Suprapubic skin (tissue), 4 donors: ENCODE measurements at places on chromosomes 4 and X. TPM values are rescaled to one million over a fixed set of nuclear protein-coding genes. Genes with fewer than 3 reads are reported as not detected.

GRCh38 chr4:19983072-19983471 is 268.6 kb upstream of the SLIT2 start:
- no peak for DNase-seq

DNA sequence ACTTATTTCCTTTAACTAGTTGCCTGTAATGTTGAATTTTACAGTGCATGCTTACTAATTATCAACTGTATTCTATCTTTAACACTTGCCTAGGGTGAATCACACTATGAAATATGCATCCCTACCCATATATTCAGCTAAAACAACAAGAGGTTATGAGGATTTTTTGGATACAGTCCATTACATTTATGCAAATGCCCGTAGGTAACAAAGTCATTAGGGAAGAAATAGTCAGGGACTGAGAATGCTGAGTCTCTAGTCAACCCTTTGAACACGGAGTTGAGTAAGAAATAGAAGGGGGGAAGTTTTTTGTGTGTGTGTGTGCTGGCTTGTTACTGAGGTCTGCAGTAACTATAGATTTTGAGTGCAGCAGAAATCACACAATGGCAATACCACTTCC is 26.1 kb upstream of the CBLL2 start:
- DNase-seq, result no peak

DNA sequence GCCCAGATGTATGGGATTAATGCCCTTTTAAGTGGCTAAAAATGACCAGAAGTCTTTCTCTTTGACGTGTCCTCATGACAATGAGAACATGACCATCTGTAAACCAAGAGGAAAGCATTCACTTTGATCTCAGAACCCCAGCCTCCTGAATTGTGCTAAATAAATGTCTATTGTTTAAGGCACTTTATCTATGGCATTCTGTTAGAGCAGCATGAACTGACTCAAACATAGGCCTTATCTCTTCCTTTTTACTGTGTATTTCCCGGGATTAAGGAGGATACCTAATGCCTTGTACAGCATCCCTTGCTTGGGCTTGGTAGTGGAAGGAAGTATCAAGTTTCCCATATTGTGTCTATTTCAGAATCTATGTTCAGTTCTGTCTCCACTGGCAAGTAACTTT is 47.2 kb upstream of the HS3ST1 start:
- no peak for DNase-seq

- no peak for DNase-seq
These were observed 63.8 kb downstream of the EFNB1 start for GRCh38 chrX:68892651-68893050.

The ATOH1 gene
- total RNA-seq, result not detected

The TMSB15B gene
- 0.83 TPM for total RNA-seq

The PCDH7 gene
- 38.1 TPM for total RNA-seq

GRCh38 chrX:100685997-100686305 is 42.0 kb downstream of the SRPX2 start:
- no peak for DNase-seq

The SAGE1 gene
- total RNA-seq, result not detected

DNA sequence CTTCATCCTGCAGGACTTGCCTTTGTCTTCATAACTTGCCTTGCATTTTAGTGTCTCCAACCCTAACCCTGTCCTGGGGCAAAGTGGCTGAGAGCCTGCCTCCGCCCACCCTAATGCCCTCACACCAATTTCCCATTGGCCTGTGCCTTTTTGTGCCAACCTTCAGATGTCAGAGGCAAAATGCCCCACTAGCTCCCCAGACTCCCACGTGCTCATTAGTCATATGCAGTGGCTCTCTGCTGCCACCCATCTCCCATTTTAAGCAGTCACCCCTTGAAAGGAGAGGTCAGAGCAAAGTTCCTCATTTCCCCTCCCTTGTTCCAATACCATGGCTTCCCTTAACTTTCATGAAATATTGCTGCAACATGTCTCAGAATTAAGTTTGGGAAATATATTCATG is 74.8 kb upstream of the PASD1 start:
- DNase-seq, result no peak

The IL1RAPL1 gene
- total RNA-seq, result not detected

The KLB gene
- total RNA-seq, result 0.72 TPM

The MAGEA2B gene
- total RNA-seq, result not detected

DNA sequence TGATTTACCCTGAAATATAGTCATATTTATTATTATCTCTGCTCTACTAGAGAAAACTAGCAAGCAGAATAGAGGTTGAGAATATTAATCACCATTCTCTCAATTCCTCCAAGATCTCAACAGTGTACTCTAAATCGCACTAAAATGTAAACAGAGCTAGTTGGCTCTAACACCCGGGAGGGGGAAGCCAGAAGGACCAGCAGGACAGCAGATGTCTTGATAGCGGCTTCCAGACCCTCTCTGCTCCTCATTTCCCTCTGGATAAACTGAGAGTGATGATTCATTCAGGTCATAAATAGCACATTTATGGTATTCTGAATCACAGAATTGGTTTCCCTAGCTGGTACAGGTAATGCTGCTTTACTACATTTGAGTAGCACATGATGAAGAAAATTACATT is 82.5 kb downstream of the TBC1D9 start:
- DNase-seq, result no peak

The LIAS gene
- 8.9 TPM for total RNA-seq

- DNase-seq, result no peak
These were observed 58.0 kb upstream of the PGRMC2 start for GRCh38 chr4:128345650-128346049.

GRCh38 chrX:119757979-119758730 is at the start of gene SOWAHD:
Gene SOWAHD (plus strand): TSS chrX:119758588. CDS start chrX:119758668, 80 bp downstream.
- peak; percentile 79 for DNase-seq

DNA sequence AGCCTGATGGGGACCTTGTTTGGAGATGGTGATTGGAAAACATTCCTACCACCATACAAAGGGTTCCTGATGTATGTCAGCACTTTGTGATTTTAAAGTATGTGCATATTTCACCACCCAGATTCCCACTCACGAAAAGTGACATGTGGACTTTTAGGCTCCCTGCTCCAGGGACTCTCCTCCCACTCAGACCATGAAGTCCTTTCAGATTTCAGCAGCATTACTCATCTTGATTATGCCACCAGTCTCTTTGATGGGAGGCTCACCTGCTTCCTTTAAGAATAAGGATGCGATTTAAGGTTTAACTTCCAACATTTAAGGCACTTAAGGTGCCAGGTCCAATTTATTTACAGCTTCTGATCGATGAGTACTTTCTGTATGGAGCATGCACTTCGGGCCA is 204.4 kb downstream of the PPARGC1A start:
- no peak for DNase-seq

DNA sequence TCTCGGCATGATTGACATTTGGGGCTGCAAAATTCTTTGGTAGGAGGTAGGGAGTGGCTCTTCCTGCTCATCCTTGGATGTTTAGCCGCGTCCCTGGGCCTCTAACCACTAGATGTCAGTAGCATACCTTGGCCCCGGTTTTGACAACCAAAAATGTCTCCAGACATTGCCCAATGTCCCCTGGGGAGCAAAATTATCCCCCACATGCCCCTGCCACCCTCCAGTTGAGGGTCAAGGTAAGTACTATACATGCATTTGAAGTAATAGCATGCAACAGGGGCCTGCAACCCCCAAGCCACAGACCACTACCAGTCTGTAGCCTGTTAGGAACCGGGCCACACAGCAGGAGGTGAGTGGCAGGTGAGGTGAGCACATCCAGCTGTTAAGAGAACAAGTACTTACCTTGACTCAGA is 17.6 kb upstream of the KIAA1210 start:
- DNase-seq, result no peak
